ENCODE measurements at places on chromosomes 12 and 14.

DNA sequence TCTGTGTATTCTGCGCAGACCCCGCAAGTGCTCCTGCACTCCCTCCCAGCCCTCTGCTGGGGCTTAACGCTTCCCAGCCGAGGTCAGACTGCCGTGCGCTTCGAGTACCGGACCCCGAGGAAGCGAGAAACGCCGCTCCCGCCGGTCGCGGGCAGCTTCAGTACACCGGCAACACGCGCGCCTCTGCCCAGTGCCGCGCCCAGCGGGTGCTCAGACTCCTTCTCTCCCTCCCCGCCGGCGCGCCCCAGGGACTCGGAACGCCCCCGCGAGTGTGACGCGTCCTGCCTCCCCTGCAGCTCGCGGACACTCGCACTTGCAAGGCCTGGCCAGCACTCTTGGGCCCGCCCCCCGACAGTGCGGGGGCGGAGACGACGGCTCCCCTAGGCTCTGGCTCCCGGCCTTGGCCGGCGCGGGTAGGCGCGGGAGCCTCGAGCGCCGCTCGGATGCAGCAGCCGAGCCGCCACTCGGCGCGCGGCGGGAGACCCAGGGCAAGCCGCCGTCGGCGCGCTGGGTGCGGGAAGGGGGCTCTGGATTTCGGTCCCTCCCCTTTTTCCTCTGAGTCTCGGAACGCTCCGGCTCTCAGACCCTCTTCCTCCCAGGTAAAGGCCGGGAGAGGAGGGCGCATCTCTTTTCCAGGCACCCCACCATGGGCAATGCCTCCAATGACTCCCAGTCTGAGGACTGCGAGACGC is at the start of gene PTGER2:
PTGER2 (plus strand) TSS at position 410 of the 692 bp plus-strand sequence; CDS start at position 647, 237 bp downstream.
- DNase-seq: peak; percentile 86

- no peak for DNase-seq
Observed at GRCh38 chr12:100075598-100075997, 67.1 kb downstream of the BLTP3B start.

DNA sequence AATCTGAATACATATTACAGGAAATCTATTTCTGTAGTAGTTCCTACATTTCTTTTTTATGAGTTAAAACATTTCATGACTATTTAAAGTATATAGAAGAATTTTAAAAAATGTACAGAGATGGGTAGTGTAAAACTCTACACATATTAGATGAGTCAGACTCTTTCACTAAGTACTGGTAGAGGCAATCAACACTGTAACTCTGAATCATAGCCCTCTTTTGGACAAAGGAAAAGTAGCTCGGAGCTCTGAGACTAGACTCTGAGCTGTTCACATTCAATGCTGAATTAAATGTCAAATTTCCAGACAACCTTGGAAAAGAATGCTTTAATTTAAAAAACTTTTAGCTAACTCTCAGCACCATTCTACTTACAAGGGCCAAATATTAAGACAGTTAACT is 3.4 kb downstream of the PTCSC3 start:
- DNase-seq: no peak

GRCh38 chr14:29905543-29905942 is 22.1 kb downstream of the PRKD1 start:
- no peak for DNase-seq

- DNase-seq: no peak
Observed at GRCh38 chr12:45762185-45763110, 32.9 kb downstream of the ARID2 start.

GRCh38 chr12:75638792-75639191 is 127.4 kb upstream of the KRR1 start:
- DNase-seq: no peak

DNA sequence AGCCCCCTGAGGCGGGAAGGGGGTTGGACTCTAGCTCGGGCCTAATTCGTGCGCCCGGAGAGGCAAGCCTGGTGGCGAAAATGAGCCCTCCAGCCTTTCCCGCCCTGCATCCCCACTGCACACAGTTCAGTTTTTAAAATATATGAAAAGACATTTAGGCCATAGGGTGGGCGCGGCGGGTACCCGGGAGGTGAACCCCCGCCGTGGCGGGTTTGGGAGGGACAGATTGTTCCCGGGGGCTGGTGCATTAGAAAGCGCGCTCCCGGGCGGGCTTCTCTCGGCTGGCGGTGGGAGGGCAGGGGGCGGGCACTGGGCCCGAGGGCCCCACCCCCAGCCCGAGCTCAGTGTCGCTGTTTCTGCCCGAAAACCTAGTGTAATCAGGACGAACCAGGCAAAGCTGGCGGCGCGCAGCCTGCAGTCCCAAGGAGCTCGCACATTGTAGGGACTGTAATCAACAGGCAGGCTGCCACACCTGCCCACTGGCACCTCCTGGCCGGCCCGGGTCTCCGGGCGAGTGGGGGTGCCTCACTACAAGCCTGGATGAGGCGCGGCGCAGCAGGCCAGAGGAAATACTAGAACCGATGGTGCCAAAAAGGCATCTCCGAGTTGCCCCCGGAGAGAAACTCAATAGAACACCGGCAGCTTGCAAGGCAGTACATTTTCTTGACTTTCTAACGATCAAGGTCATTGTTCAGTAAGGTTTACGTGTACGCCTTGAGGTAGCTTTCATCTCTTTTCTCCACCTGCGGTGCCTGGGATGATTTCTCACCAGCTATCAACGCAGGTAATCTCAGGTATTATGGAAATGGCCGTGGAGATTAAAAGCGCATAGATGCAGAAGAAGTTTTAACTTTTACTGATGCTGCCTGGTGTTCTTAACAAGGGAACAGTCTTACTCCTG is 764 bp upstream of the SPTB start:
- peak; percentile 71 for DNase-seq
